AG04450 (cell line): ENCODE measurements at places on chromosomes 3 and 15.

DNA sequence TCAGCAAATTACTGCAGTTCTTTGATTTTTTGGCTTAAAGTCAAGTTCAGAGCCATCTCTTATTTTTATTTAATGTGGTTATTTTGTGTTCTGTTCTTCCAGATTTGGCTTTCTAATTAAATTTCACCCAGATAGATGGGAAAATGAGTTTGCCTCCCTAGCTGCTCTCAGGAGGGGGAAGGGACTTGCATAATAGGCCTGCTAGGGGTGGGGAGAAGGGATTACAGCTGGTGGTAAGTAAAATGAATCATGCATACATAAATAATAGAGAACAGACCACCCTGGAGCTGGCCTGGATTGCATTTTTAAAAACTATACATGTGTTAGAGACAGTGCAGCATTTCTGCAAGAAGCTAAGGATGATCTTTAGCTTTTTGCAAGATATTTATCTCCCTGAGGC, 3.9 kb upstream of the PXYLP1 start:
- DNase-seq: peak; percentile 51

GRCh38 chr3:23041918-23042696, 161.0 kb upstream of the UBE2E2 start:
- DNase-seq: no peak

- no peak for DNase-seq
Observed at GRCh38 chr3:129602309-129602708, 4.2 kb downstream of the PLXND1 start.

DNA sequence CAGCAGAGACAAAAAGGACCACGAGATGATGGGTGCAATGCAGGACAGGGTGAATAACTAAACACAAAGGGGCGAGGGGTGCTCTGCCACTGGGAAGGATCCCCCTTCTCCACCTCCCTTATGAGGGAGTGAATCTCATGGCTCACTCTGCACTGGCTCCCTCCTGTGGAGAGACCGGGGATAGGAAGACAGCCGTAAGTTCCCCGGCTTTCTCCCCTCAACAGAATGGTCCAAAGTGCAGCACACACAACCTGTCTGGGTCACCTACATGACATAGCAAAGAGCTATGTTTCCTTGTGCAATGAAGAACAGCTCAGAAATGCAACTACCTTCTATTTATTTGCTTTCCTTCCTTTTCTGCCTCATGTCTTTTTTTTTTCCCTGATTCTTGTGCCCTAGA, 7.8 kb upstream of the ACSBG1 start:
- no peak for DNase-seq

GRCh38 chr3:132029182-132029902, 5.5 kb downstream of the CPNE4 start:
- DNase-seq: peak; percentile 52

DNA sequence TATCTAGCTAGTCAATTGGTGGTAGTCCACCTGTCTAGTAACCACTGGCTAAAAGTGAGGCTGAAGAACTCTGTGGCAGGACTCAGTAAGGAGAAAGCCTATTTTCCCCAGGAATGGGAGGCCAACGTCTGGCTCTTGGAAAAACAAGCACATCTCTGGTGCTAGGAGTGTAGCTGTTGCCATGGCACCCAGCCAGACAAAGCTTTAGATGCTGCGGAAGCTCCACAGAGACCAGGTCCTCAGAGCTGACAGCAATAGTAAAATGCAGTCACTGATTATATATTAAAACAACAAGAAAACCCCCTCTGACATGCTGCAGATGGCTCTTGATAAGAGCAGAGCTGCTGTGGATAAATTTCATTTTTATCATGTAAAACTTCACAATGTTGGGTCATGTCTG, 124.9 kb upstream of the STRIT1 start:
- DNase-seq: no peak

GRCh38 chr3:49370585-49371290, 12.6 kb upstream of the GPX1 start:
- no peak for DNase-seq

DNA sequence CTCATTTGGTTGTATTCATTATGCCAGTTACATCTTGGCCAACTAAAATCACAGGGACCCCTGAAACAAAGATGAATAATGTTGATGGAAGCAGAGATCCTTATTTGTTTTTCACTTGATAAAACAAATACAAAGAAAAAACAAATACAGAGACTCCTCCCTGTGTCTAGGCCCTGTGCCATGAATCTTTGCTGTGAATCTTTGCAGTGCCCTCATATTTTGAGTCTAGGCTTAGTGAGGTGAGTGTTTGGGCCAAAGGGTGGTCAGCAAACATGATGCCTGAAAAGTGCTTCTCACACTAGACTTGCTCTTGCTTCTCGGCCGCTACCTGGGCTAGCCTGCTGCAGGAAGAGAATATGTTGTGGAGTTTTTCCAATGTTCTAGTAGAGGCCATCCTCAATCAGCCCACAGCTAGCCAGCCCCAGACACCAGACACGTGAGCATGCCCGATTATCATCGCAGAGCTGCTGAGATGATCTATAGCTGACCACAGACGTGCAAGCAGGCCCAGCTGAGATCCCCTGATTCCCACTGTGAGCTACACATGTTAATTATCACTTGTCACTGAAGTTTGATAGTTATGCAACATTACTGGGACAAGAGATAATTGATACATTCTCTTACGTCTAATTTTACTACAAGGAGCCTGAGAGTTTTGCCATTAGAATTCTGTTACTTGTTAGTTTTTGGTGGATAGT, 191.4 kb downstream of the THRB start:
- DNase-seq: no peak

- DNase-seq: no peak
Observed at GRCh38 chr15:35827141-35827540, 281.2 kb upstream of the DPH6 start.

DNA sequence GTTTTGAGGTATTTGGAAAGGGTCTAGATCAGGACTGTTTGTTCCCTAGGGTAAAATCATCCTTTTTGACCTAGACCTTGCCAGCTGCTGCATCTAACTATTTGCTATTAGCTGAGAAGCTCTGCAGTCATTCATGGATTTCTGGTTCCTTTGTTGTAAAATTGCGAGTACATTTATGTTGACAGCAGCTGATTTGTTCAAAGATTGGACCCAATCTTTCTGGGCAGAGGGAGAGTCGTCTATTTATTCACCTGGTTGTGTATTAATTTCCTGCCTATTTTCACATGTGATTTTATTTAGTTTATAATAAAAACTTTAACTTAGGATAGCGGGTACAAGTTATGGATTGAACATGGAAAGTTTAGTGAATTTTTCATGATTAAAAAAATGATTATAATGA, 236.3 kb downstream of the CNTN4 start:
- DNase-seq: no peak

DNA sequence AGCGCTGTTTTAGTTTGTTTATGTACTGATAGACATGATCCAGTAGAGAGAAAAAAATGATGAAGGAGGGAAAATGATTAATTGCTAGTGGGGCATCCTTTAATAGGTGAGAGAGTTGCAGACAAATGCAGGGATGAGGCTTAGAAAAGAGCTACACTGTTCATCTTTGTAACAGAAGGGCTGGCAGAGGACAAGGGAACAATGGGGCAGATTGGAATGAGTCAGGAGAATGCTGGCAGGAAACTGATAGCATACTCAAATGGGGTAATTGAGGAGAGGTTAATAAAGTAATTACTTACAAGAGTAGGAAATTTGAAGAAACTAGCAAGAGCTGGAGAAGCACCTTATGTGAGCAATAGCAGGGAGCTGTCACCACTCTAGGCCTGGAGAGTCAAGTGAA, 170.9 kb downstream of the OXSM start:
- no peak for DNase-seq

DNA sequence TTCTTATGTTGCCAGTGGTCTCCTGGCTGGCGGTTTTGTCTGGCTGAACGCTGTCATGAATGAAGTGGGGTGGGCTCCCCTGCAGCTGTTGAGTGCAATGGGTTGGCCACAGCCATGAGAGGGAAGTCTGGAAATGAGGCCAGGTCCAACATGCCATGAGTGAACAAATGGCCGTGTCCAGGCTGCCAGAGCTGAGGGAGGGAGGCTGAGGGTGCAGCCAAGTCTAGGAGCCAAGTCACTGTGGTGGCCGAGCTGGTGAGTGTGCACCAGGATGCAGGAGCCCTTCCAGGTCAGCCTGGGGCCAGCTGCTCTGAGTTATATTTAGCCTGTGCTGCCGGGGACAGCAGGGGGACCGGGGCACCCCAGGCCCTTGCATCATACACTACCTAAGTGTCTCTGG, 24.7 kb upstream of the PRR23E start:
- no peak for DNase-seq

GRCh38 chr3:124558991-124559845, 171.0 kb upstream of the UMPS start:
- DNase-seq: peak; percentile 86

- no peak for DNase-seq
Observed at GRCh38 chr15:62779036-62779770, 263.3 kb upstream of the TPM1 start.

DNA sequence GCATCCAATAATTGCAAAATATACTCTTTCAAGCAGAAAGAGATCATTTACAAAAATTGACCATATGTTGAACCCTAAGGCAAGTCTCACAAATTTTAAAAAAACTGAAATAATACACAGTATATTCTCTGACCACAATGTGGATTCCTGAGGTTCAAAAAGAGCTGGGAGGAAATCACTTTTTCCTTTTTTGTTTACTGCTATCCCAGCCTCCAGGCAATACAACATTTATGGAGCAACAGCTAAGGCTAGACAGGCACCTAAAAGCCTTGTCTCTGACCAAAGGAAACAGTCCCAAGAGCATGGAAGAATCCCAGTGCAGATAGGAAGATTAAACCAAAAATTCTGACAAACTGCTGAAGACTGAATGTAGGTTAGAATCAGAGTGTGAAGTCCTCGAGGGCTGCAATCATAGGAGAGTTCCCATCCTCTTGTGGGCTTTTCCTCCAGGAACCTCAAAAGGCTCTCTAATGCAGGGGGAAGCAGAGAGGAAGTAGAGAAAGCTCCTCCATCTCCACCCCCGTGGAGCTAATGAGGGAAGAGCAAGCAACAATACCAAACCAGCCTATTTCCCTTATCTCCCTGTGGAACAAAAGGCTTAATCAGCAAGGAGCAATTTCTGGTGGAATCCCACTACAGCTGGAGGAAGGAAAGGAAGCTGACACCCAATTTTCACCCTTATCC, 57.0 kb downstream of the TMCC1 start:
- DNase-seq: no peak

DNA sequence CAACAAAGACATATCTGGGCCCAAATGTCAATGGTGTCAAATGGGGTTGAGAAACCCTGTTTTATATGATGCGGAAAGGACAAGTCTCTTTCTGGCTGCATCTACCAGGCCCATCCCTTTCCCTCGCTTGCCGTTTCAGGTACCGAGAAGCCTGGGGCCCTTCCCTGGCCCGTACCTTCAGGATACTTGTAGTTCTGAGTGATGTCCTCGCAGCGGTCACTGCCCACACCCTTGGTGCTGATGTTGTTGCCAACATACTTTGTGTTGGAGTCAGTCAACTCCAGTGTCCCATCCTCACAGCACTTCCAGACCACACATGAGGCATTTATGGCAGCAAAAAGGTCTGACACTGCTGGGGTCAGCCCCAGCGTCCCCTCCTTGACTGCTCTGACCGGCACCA, 13.8 kb downstream of the EPB42 start:
- no peak for DNase-seq

DNA sequence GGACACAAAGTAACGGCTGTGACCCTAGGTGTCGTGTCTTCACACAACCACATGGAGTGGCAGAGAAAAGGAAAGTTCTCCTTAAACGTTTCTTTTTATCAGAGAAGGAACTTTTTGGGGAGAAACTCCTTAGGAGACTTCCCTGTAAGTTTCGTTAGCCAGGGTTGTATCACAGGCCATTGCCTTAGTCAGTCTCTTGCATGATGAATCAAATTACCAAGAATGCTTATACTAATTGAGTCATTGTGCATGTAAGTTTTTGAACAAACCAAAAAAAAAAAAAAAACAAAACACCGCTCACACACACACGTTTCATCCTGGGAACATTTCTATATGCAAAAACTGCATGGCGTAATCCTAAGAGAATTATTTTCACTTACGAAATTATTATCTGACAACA, 150.4 kb upstream of the SATB1 start:
- no peak for DNase-seq

DNA sequence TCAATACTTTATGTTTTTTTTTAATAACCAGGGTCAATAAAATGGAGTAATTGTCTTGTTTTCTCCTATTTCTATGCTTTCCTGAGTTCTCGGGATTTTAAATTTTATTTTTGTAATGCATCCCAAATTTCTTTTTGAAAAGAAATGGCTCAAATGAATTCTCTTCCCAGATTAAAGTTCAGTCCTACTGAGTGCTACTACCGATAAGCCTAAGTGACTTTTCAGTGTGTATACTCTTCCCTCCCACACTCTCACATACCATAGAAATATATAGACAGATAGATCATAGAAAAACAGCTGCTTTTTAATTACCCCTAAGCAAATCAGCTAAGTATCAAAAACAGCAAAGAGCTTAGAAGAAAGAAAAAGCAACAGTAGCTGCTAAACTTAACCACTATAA, 1.5 kb downstream of the SERPINI1 start:
- DNase-seq: no peak

- no peak for DNase-seq
Observed at GRCh38 chr15:89132611-89133507, 44.6 kb downstream of the ABHD2 start.

GRCh38 chr15:70783041-70783440, 19.7 kb upstream of the UACA start:
- DNase-seq: no peak

DNA sequence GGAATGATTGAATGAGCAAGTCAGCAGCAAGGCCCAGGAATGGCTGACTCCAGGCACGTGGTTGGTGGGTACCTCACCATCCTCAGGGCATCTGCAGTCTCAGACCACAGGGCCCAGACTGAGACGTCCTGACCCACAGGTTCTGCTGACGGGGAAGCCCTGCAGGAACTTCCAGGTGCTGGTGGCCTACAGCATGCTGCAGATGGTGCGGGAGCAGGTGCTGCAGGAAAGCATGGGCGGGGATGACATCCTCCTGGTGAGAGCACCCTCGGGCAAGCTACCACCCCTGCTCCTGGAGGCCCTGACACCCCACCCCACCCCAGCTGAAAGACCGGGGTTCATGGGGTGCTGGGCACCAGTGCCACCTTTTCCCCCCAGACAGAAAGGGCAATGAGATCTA, 14.1 kb downstream of the TBC1D21 start:
- no peak for DNase-seq

- DNase-seq: no peak
Observed at GRCh38 chr3:5613599-5613998, 426.1 kb downstream of the EDEM1 start.

DNA sequence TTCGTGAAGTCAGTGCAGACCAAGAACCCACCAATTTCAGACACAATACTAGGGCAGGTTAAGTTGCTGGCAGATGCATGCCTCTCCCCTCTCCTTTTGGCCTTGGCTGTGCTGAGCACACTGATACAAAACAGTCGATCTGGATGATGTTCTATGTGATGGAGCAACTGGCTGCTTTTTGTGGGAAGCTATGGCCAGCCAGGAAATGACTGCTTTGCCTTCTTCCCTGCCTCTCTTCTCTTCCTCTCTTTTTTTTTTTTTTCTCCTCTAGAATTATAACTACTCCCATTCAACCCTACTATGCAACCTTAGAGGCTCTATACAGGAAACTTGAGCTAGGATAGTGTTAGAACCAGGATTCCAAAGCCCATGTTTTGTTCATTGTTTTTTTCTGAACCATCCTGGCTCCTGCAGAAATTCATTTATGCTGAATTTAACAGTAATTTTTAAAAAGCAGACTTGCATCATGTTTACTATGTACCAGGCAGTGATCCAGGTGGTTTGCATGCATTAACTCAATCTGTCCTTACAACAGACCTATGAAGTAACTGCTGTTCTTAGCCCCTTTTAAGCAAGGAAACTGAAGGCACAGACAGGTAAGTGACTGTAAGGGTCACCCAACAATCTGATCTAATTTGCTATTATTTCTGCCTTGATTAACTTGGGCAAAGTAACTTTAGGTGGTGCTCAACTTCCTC, 62.9 kb downstream of the PLD1 start:
- DNase-seq: no peak
